Uterine smooth muscle cell (primary cell): ENCODE measurements at places on chromosomes 4 and X. TPM values are rescaled to one million over a fixed set of nuclear protein-coding genes. Genes with fewer than 3 reads are reported as not detected.

Gene PABPC5
- total RNA-seq: 1.8 and 2.5 TPM in 2 replicates

Gene LPAR4
- total RNA-seq: 0.12 and 0.22 TPM in 2 replicates

Gene AFM
- total RNA-seq: not detected in 2 replicates

Gene SLITRK2
- total RNA-seq: under 0.01 TPM in 1 of 2 replicates, not detected in the other

Gene CPZ
- total RNA-seq: 0.66 and 8.6 TPM in 2 replicates

Gene NUP62CL
- 0.11 and 0.25 TPM in 2 replicates for total RNA-seq

Gene MAP3K15
- 0.11 and 0.12 TPM in 2 replicates for total RNA-seq

Gene PRR32
- not detected in 2 replicates for total RNA-seq

Gene CLNK
- not detected in 2 replicates for total RNA-seq

Gene TIGD4
- 0.22 and 0.50 TPM in 2 replicates for total RNA-seq

Gene JAKMIP1
- 0.12 TPM in 1 of 2 replicates, not detected in the other for total RNA-seq

Gene CPE
- total RNA-seq: 1.00 and 1.3 TPM in 2 replicates

Gene TCEAL7
- 44.3 and 50.5 TPM in 2 replicates for total RNA-seq

Gene TKTL1
- not detected in 2 replicates for total RNA-seq

Gene POU4F2
- not detected in 2 replicates for total RNA-seq

Gene TKTL2
- under 0.01 TPM in 1 of 2 replicates, not detected in the other for total RNA-seq

Gene ZFP42
- not detected in 2 replicates for total RNA-seq

Gene CITED1
- total RNA-seq: 0.37 and 0.77 TPM in 2 replicates

Gene GLUD2
- total RNA-seq: 1.2 and 2.0 TPM in 2 replicates

Gene BOD1L1
- total RNA-seq: 37.4 and 41.6 TPM in 2 replicates

Gene UVSSA
- total RNA-seq: 10.7 and 12.3 TPM in 2 replicates

Gene MAGEA4
- total RNA-seq: not detected in 2 replicates

Gene NMU
- total RNA-seq: 1.3 TPM in 1 of 2 replicates, not detected in the other

Gene ADH1B
- 0.25 and 0.33 TPM in 2 replicates for total RNA-seq

Gene PRKG2
- total RNA-seq: 1.1 and 2.4 TPM in 2 replicates
